ENCODE measurements at places on chromosomes 3 and 15. TPM values are rescaled to one million over a fixed set of nuclear protein-coding genes. Genes with fewer than 3 reads are reported as not detected.

FGF7 gene
- 0.07 TPM for total RNA-seq

GRCh38 chr3:79729096-79729495 is 38.7 kb downstream of the ROBO1 start:
- peaks cover 8% of the 10 kb centered on the region for H3K4me1 ChIP-seq
- H3K4me3 ChIP-seq, result no peak overlapping the region
- no peaks in the 10 kb centered on the region for H3K36me3 ChIP-seq
- DNase-seq, result no peak
- H3K27me3 ChIP-seq, result no peaks in the 10 kb centered on the region

- H3K4me3 ChIP-seq, result no peak overlapping the region
- H3K36me3 ChIP-seq, result peaks cover 18% of the 10 kb centered on the region
- H3K27me3 ChIP-seq, result no peaks in the 10 kb centered on the region
Measured at GRCh38 chr3:196246612-196247308, 30.4 kb downstream of the SLC51A start.

DNA sequence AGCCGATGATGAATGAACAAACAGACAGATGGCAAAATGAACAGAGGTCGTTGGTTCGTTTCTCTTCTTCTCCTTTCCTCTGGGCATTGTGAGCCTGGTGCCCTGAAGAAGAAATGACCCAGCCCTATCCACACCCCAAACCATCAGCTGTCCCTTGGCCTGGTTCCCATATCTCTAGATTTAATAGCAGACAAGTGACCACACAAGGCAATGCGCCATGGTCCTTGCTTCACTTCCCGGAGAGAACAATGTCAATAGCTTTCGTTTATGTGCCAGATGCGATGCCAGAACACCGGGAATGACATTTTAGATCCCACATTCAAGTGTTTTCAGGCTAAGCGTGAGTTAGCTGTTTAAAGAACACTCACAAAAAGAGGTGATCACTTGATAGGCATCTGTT is 17.7 kb downstream of the POC1A start:
- no peaks in the 10 kb centered on the region for H3K4me1 ChIP-seq
- no peak overlapping the region for H3K27ac ChIP-seq
- no peaks in the 10 kb centered on the region for H3K36me3 ChIP-seq
- no peak overlapping the region for H3K4me3 ChIP-seq

DNA sequence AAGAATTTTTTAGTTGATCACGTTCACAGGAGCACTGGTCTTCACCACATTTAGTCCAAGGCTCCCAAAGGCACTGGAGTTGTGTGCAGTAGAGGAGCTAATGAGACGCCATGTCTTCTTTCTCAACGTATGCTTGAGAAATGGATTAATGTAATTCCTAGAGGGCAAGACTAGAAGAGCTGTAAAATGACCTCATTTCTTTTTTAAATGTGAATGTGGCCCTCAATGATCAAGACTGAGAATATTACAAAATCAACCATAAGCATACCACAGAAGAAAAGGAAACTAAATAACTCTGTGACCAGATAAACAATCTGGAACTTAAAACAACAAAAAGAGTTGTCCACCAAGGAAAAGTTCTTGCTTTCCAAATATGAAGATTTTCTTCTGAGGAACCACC is 112.1 kb upstream of the THBS1 start:
- peaks cover 5% of the 10 kb centered on the region for H3K4me1 ChIP-seq
- H3K27me3 ChIP-seq, result no peaks in the 10 kb centered on the region
- no peak overlapping the region for H3K27ac ChIP-seq
- no peak for DNase-seq
- no peaks in the 10 kb centered on the region for H3K36me3 ChIP-seq

DNA sequence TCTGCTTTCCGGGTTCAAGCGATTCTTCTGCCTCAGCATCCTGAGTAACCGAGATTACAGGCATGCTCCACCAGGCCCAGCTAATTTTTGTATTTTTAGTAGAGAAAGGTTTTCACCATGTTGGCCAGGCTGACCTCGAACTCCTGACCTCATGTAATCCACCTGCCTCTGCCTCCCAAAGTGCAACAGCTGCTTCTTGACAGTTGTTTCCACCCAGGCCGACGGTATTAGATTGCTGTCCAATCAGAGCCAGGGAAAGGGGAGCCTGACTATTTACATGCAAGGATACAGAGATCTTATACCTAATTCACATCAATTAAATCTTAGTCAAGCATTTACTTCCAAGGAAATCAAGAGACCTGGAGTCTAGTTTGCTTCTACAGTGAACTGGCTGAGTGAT is 4.0 kb upstream of the CAPN3 start:
- peaks cover 8% of the 10 kb centered on the region for H3K4me1 ChIP-seq
- no peak overlapping the region for H3K4me3 ChIP-seq
- peaks cover 3% of the 10 kb centered on the region for H3K27me3 ChIP-seq
- no peaks in the 10 kb centered on the region for H3K36me3 ChIP-seq

Data from glutamatergic neuron (in vitro differentiated cells).